ENCODE measurements at places on chromosomes 11 and 22.

GRCh38 chr22:23113067-23113846 is 28.5 kb downstream of the RSPH14 start:
- no peak for DNase-seq
- H3K4me3 ChIP-seq: no peak overlapping the region
- no peaks in the 10 kb centered on the region for H3K27me3 ChIP-seq
- no peaks in the 10 kb centered on the region for H3K36me3 ChIP-seq
- no peak overlapping the region for H3K27ac ChIP-seq

GRCh38 chr11:118102721-118103261 is 16.0 kb upstream of the SMIM35 start:
- H3K27me3 ChIP-seq: no peaks in the 10 kb centered on the region
- no peak for DNase-seq
- H3K4me3 ChIP-seq: no peak overlapping the region
- no peaks in the 10 kb centered on the region for H3K4me1 ChIP-seq
- H3K27ac ChIP-seq: no peak overlapping the region
- no peaks in the 10 kb centered on the region for H3K36me3 ChIP-seq

- H3K4me3 ChIP-seq: no peak overlapping the region
- H3K27me3 ChIP-seq: no peaks in the 10 kb centered on the region
- no peak overlapping the region for H3K27ac ChIP-seq
- H3K36me3 ChIP-seq: peaks cover 4% of the 10 kb centered on the region
Measured at GRCh38 chr22:39926753-39927152, 25.9 kb downstream of the GRAP2 start.

DNA sequence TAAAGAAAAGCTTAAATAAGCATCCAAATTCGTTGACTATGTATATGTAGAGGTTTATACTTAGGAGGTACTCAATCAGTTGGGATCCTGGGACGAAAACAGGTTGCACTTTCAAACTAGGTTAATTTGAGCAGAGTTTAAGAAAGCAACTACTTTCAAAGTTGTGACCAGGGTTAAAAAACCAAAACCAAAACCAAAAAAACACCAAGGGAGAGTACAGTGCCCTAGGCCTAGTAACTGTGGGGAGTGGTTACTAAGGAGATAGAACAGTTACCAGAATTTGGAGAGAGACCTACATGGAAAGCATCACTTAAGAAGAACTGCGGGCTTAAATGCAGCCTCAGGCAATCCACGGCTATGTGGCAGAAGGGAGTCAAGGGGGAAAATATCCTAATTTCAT is 148.3 kb downstream of the JRKL start:
- no peaks in the 10 kb centered on the region for H3K4me1 ChIP-seq
- no peak for DNase-seq
- no peak overlapping the region for H3K27ac ChIP-seq
- no peak overlapping the region for H3K4me3 ChIP-seq

- H3K27me3 ChIP-seq: peaks cover 8% of the 10 kb centered on the region
- H3K27ac ChIP-seq: no peak overlapping the region
- no peak overlapping the region for H3K4me3 ChIP-seq
Measured at GRCh38 chr22:26276529-26277160, 107.4 kb downstream of the SEZ6L start.

DNA sequence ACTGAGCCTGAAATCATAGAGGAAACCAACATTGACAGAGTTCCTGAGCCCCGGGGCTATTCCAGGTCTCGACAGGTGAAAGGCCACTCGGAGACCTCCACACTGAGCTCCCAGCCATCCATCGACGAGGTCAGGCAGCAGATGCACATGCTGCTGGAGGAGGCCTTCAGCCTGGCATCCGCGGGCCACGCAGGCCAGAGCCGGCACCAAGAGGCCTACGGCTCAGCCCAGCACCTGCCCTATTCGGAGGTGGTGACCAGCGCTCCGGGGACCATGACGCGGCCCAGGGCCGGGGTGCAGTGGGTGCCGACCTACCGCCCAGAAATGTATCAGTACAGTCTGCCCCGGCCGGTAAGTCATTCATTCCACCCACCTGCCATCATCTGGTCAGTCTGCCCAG is 54.9 kb downstream of the C11orf91 start:
- no peak overlapping the region for H3K4me3 ChIP-seq
- H3K27me3 ChIP-seq: peaks cover 16% of the 10 kb centered on the region
- DNase-seq: no peak
- no peaks in the 10 kb centered on the region for H3K36me3 ChIP-seq
- H3K4me1 ChIP-seq: peaks cover 4% of the 10 kb centered on the region

DNA sequence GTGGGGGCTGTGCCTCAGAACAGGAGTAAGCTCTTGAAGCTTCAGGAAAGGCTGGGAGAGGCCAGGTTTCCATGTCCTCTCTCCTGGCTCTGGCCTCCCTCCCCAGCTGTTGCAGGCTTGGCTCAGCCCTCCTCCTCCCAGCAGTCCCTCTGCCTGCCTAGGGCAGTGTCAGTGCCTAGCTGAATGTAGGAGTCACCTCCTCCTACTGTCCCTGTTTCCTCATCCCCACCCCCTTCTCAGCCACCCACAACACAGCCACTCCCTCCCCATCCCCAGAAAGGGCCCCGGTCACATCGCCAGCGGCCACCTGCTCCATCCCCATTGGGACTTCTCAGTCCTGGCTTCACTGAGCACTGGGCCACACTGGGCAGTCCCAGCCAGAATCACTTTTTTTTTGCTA is 2.9 kb upstream of the FBLN1 start:
- no peak overlapping the region for H3K4me3 ChIP-seq
- peaks cover 33% of the 10 kb centered on the region for H3K27me3 ChIP-seq
- H3K27ac ChIP-seq: no peak overlapping the region
- H3K4me1 ChIP-seq: peaks cover 3% of the 10 kb centered on the region
- no peak for DNase-seq

- DNase-seq: no peak
- H3K4me3 ChIP-seq: no peak overlapping the region
- no peaks in the 10 kb centered on the region for H3K4me1 ChIP-seq
- no peak overlapping the region for H3K27ac ChIP-seq
Measured at GRCh38 chr11:63510360-63511047, 4.6 kb downstream of the LGALS12 start.

DNA sequence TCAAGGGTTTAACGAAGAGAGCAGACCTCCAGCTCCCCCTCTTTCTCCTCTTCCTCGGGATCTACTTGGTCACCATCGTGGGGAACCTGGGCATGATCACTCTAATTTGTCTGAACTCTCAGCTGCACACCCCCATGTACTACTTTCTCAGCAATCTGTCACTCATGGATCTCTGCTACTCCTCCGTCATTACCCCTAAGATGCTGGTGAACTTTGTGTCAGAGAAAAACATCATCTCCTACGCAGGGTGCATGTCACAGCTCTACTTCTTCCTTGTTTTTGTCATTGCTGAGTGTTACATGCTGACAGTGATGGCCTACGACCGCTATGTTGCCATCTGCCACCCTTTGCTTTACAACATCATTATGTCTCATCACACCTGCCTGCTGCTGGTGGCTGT is 363 bp downstream of the OR8A1 start:
- H3K4me3 ChIP-seq: no peak overlapping the region
- H3K27me3 ChIP-seq: peaks cover 8% of the 10 kb centered on the region
- no peak for DNase-seq
- H3K27ac ChIP-seq: no peak overlapping the region
- no peaks in the 10 kb centered on the region for H3K36me3 ChIP-seq

DNA sequence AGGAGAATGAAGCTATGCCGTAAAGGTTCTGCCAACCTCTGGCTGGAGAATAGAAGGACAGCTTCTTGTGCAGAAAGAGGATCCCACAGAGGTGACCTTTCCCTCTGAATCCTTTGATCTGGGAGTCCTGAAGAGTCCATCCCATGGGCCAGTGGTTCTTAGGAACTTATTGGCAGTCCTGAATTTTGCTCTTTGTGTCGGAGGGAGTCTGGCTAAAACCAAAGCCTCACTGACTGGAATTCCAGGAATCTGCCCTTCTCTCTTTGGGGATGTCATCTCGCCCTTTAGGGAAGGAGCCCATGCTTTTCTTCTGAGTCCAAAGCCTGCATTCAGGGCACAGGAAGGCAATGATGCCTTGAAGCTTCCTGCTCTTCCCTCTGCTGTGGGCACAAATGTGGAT is 45.5 kb downstream of the PKNOX2 start:
- no peaks in the 10 kb centered on the region for H3K36me3 ChIP-seq
- no peak for DNase-seq
- peaks cover 14% of the 10 kb centered on the region for H3K27me3 ChIP-seq
- H3K4me3 ChIP-seq: no peak overlapping the region
- H3K27ac ChIP-seq: no peak overlapping the region

Data from activated CD4-positive, alpha-beta memory T cell treated with anti-CD3 and anti-CD28 coated beads for 36 hours (primary cell).